ENCODE measurements at places on chromosomes 4 and X. TPM values are rescaled to one million over a fixed set of nuclear protein-coding genes. Genes with fewer than 3 reads are reported as not detected.

Gene GRIA2
- not detected for total RNA-seq

Gene HPGDS
- not detected for total RNA-seq

Gene NOX1
- 0.08 TPM for total RNA-seq

Gene FAM9B
- total RNA-seq: not detected

Gene CXCL1
- total RNA-seq: 22.9 TPM
